Stimulated activated CD4-positive, alpha-beta T cell treated with anti-CD3 and anti-CD28 coated beads, Interleukin-2, amount 100 ng/mL, for 4 hours (primary cell): ENCODE measurements at places on chromosomes 3 and 15.

DNA sequence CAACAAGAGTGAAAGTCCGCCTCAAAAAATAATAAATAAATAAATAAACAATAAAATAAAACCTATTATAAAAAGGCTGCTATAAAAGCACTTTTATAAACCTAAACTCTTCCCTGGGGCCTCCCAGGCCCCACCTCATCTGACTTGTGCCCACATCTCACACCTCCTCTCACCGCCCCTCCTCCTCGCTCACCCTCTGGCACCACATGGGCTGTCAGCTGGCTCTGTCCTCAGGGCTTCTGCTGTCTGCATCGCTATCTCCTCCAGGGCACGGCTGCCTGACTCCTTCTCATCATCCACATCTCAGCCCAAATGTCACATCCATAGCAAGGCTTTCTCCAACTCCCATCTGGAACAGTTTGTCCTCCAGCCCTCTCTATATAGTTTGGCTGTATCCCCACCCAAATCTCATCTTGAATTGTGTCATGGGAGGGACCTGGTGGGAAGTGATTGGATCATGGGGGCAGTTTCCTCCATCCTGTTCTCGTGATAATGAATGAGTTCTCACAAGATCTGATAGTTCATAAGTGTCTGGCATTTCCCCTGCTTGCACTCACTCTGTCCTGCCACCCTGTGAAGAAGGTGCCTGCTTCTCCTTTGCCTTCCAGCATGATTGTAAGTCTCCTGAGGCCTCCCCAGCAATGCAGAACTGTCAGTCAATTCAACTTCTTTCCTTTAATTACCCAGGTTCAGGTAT lies 8.8 kb upstream of the SH3BP5 start:
- no peak for DNase-seq

DNA sequence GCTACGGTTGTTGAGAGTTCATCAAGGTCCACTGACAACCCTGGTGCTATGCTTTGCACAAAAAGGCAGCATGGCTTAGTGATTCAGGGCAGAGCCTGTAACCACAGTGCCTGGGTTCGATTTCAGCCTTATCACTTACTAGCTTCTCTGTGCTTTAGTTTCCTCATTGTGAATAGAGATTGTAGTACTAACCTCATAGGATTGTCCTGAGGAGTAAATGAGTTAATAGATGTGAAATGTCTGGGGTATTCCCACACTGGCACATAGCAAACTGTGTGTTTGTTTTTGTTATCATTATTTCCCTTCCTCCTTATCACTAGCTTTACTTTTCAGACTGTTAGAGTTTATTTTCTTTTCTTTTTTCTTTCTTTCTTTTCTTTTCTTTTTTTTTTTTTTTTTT lies 16.3 kb downstream of the CRTAP start:
- no peak for DNase-seq

GRCh38 chr3:61668317-61668864 lies 107.0 kb downstream of the PTPRG start:
- DNase-seq = no peak

DNA sequence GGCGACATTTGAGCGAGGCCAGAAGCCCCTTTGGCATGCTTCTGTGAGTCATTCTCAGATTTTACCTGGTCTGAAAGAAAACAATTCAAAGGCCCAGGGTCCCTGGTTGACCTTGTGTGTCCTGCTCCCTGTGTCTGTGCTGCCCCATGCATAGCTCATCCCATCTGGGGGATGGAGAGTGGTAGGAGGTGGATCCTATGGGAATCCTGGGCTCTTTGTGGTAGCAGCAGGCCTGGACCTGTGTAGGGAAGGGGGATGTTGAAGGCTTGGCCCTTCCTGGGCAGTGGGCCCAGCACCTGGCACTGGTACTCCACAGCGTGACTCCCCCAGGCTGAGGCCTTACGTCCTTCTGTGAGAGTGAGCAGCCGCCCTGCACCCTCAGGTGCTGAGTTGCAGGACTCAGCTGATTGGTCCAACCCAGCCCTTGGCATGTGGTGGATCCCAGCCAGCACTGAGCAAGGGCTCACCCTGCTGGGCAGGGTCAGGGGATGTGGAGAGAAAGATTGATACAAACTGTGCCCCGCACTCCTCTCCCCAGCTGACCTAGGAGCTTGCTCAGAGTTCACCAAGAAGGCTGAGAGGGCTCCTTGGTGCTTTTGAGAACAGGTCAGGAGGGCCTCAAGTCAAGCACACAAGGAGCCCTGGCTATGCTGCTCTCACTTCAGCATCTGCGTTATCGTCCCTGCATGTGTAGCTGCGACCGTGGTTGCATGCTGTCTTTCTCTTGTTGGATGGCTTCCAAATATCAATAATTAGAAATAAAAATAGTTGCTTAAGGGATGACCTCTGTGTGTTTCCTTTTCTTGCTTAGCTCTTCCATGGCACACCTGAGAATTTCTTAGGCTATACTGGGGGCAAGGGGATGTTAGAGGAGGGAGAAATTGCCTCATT lies 21.4 kb upstream of the JMJD7 start:
- DNase-seq = no peak
